ENCODE measurements at places on chromosomes 16 and 17. TPM values are rescaled to one million over a fixed set of nuclear protein-coding genes. Genes with fewer than 3 reads are reported as not detected.

DNA sequence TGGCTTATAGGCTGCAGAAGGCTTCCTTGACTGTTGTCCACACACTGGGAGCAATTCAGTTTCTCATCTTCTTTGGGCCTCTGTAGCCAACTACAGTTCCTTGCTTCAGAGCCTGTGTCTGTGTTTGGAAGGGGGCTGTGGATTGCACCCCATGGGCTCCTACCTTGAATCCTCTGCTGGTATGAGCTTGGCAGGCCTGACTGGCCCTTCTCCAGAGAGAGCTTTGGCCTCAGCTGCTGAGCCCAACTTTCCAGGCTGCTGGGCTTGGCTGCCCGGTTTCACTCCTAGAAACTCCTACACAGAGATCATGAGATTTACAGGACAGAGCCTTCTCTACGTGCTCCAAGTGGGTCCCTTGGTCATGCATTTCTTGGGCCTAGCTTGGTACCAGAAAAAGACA is 354.4 kb downstream of the SNX29 start:
- no peak for DNase-seq

GRCh38 chr17:30323895-30324319 is 9.9 kb downstream of the TMIGD1 start:
- no peak for DNase-seq

GRCh38 chr17:4631836-4632580 is 9.5 kb downstream of the ALOX15 start:
- DNase-seq, result no peak

MLYCD gene
- polyA plus RNA-seq, result 0.64 TPM

- no peak for DNase-seq
These were observed 331.2 kb downstream of the MAF start for GRCh38 chr16:79269211-79269863.

- DNase-seq, result peak; percentile 45
These were observed 14.7 kb upstream of the SKAP1 start for GRCh38 chr17:48444516-48445247.

GRCh38 chr17:72385475-72385874 is 264.7 kb downstream of the SOX9 start:
- DNase-seq, result no peak

DNA sequence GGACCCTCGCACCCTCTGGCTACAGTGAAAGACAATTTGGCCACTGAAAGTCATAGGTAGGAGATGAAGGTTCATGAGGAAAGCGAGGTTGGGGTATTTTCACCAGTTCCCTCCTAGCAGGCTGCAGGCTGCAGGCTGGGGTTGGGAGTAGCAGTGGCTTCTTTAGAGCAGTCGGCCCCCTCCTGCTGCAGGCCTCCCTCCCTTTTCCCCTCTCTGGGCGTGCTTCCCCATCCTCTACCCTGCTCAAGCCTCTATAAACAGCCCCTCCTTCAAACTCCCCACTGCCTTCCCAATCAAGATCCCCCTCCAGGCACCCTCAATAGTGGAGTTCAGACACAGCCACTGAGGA is 41.8 kb downstream of the GAS7 start:
- no peak for DNase-seq

- no peak for DNase-seq
These were observed 83.2 kb upstream of the TOB1 start for GRCh38 chr17:50949128-50949988.

MLST8 gene
- 39.1 TPM for polyA plus RNA-seq

GRCh38 chr16:5549802-5550201 is 452.2 kb upstream of the EEF2KMT start:
- DNase-seq, result no peak

- DNase-seq, result no peak
These were observed 633 bp upstream of the NOL3 start for GRCh38 chr16:67169642-67170167.

DNA sequence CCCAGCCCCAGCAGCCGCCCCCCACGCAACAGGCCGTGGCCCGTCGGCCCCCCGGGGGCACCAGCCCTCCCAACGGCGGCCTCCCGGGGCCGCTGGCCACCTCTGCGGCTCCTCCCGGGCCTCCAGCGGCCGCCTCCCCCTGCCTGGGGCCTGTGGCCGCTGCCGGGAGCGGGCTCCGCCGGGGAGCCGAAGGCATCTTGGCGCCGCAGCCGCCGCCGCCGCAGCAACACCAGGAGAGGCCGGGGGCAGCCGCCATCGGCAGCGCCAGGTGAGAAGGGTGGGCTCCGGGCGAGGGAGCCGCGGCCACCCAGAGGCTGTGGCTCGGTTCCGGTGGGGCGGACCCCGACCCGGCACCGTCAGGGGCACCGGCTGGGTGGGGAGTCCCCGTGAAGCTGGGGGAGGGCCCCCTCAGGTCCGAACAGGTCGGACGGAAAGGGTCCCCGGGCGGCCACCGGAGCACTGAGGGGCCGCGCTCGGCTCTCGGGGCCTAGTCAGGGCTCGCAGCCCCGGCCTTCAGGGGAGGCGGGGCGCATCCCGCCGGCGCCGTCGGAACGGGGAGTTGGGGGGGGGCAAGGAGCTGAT is 583 bp downstream of the ATXN2L start:
- DNase-seq, result no peak

HOXB1 gene
- not detected for polyA plus RNA-seq

OTOP3 gene
- polyA plus RNA-seq, result not detected

- DNase-seq, result no peak
These were observed 5.6 kb upstream of the CARHSP1 start for GRCh38 chr16:8874388-8874787.

- DNase-seq, result no peak
These were observed 151.8 kb downstream of the RPTOR start for GRCh38 chr17:80696456-80696855.

DNA sequence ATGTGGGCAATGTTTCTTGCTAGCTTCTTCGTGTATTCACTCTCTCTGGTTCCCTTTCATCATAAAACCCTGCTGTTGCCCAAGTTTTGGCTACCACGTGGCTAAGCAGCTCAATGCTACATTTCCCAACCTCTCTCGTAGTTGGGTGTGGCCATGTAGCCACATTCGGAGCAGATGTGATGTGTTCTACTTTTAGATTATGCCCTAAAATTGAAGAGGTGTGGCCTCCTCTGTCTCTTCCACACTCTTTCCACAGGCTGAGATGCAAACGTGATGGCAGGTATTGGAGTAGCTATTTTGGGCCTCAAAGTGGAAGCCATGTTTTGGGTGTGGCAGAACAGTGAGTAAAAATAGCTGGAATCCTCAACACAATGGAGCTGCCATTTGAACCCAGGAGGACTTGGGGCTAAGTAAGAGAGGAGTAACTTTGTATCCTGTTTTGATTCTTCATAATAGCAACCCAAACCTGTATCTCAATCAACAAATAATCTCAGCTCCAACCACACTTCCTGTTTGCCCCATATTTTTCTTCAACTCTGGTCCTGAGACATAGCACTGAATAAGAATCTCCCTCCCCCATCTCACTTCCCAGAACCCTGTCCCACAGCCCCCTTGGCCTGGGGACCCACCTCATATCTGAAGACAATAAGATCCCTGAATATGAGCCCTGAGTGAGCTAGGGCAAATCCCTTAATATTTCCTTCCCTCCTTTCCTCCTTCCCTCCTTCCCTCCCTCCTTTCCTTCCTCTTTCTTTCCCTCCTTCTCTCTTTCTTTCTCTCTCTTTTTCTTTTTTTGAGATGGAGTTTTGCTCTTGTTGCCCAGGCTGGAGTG is 4.0 kb downstream of the NUPR1 start:
- no peak for DNase-seq

GRCh38 chr17:6812295-6812694 is 19.2 kb downstream of the TEKT1 start:
- DNase-seq, result no peak

GRCh38 chr16:1583180-1583579 is 28.7 kb downstream of the IFT140 start:
- DNase-seq, result no peak

GJC1 gene
- polyA plus RNA-seq, result not detected

DDX5 gene
- polyA plus RNA-seq, result 1,477 TPM

DNA sequence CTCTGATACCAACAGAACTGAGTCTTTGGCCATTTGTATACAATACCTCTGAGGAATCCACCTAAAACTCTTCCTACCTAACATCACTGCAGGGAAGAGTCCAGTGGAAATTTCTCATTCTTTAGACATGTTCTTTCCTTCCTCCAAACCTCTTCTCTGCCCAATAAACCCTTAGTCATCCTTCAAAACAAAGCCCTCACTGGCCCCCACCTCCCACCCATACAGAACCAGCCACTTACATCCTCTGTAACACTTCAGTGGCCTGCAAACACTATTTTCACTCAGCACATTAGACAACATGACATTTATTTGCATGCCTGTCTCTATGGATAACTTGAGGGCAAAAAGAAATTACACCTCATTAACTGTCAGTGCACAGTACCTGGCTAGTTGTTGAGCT is 200.3 kb upstream of the NOG start:
- DNase-seq, result no peak

NPB gene
- not detected for polyA plus RNA-seq

GRCh38 chr16:85240982-85241924 is 129.0 kb upstream of the CIBAR2 start:
- DNase-seq, result peak; percentile 30

GRCh38 chr17:12644623-12645022 is 21.1 kb upstream of the MYOCD start:
- no peak for DNase-seq

DNA sequence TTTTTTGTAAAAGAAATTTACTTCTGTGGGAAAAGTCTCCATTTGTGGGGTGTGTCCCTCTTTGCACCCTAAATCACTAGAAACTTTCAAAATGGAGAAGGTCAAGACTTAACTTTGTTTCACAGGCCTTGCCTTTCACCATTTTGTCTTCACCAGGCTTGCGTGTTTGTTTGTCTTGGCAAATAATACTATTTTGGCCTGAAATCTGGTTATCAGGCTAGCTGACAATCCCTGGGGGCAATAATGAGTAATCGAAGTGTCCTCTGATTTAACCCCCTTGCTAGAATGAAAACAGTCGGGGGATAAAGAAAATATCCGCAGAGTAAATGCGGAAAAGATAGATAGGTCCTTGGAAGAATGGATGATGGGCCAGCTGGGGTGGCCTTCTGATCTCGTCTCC is 34.5 kb downstream of the SLC39A11 start:
- no peak for DNase-seq

- DNase-seq, result no peak
These were observed 51.2 kb downstream of the LITAF start for GRCh38 chr16:11535494-11535893.
